T follicular helper cell (primary cell): ENCODE measurements at places on chromosomes 7 and 10.

- DNase-seq = no peak
These were observed 117.0 kb downstream of the CHCHD3 start for GRCh38 chr7:132964876-132965275.

DNA sequence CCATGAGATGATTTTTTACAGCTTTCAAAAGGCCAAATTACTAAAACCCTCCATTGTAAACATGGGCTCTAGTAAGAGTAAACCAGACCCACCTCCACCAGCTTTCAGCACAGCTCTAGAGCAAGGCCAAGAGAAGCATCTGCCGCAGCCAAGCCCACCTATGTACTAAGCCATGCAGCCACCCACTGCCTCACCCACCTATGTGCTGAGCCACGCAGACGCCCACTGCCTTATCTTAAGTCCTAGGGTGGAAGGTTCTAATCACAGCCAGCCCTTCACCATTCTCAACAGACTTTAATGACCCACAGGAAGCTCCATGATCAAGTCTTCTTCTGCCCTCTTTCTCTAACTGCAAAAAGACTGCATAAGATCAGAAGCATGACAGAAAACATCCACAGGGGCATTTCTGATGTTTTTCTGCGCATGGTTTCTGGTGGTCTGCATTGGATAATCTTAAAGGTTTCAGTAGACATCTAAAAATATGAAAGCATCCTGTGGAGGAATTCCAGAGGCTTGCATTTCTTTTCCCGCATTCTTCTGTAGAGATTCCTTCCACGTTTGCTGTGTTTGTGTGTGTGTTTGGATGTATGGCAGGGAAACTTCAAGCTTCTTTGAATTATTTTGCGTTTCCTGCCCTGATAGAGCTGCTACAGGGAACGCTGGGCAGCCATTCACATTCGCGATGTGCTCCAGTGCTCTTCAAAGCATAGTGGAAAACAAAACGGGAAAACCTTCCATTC is 286.1 kb upstream of the KLF6 start:
- no peak for DNase-seq

DNA sequence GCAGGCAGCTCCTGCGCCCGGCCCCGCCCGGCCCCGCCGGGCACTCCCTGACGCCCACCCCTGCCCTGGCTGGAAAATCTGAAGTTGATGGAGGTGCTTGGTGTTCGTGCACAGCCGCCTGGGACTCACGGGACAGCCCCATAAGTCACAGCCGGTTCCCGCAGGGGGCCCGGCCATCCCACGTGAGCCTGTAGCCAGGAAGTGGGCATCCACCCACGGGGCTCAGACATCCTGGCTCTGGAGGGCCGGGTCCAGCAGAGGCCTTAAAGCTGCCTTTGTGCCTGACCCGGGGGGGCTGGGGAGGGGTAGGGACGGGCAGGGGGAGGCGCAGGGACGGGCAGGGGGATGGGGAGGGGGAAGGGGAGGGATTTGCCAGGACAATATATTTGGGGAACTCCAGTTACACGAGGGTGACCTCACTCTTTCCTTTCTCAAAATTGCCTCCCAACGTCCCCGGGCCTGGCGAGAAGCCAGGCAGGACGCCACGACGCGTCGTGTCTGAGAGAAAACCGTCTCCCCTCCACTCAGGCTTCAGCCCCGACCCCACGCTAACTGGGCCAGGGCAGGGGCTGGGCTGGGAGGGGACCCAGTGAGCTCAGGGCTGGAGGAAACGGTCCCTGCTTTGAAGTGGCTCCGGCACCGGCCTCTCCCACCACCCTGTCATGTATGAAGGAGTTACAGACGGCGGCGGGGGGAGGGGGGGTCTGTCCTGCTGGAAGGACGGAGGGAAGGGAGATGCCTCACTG is 82.1 kb upstream of the PDGFA start:
- peak; percentile 70 for DNase-seq

DNA sequence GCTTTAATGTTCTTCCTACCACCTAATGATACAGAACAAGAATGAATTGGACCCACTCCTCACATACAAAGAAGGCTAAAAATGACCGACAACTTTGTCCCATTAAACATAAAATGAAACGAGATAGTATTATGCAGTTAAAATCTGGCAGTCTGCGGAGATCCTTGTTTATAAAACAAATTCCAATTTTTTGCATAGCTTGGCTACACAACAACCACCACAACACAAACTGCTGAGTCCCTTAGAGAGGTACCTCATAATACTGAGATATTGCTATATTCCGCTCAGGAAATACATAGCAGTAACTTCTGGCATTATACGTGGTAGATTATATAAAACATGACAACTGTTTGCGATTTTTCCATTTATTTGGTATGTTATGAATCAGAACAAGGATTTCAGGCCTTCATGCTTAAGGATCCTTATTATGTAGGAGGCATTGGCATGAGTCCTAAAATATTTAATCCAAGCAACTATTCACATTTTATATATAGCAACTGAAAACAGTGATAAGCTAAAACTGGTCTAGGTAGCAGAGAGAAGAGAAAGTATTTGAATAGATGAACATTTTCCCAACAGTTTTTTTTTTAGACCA is 96.0 kb downstream of the ANK3 start:
- no peak for DNase-seq

DNA sequence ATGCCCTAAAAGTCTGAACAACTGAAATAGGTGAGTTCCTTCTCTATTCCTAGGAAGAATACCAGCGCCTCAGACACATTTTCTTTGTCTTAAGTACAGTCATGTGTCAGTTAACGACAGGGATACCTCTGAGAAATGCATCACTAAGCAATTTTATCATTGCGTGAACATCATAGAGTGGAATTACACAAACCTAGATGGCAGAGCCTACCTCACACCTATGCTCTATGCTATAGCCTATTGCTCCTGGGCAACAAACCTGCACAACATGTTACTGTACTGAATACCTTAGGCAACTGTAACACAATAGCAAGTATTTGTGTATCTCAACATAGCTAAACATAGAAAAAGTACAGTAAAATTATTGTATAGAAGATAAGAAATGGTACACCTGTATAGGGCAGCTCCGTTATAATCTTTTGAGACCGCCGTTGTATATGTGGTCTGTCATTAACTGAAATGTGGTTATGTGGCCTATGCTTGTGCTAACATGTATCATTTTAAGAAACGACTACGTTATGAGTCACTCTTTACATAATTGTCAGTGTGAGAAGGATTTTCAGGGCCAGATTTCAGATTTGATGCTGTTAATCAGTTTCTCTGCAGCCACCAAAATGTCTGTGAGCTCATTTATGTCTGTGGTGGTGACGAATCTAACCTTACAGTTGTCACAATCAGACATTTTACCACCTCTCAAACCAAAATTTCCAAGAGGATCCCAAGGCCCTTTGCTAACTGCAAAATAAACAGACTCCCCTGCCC is 66.1 kb upstream of the STK17A start:
- no peak for DNase-seq
